ENCODE measurements at places on chromosomes 5 and 9.

DNA sequence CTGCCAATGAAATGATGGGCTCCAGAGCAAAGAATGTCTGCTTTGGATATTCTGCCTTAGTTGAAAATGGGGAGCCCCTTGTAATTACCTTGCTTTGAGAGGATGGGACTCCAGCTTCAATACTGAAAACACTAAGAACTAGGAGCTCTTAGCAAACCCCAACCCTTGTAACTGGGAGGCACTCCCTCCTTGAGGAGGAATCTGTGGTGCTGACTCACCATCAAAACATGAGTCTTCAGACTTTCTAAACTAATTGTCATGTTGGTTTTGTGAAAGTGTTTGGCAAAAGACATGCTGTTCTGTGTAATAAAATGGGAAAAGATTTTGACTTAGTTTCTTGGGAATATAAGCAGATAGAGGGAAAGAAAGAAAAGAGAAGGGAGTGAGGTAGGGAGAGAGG is 91.9 kb upstream of the PTPRD start:
- no peak for DNase-seq

DNA sequence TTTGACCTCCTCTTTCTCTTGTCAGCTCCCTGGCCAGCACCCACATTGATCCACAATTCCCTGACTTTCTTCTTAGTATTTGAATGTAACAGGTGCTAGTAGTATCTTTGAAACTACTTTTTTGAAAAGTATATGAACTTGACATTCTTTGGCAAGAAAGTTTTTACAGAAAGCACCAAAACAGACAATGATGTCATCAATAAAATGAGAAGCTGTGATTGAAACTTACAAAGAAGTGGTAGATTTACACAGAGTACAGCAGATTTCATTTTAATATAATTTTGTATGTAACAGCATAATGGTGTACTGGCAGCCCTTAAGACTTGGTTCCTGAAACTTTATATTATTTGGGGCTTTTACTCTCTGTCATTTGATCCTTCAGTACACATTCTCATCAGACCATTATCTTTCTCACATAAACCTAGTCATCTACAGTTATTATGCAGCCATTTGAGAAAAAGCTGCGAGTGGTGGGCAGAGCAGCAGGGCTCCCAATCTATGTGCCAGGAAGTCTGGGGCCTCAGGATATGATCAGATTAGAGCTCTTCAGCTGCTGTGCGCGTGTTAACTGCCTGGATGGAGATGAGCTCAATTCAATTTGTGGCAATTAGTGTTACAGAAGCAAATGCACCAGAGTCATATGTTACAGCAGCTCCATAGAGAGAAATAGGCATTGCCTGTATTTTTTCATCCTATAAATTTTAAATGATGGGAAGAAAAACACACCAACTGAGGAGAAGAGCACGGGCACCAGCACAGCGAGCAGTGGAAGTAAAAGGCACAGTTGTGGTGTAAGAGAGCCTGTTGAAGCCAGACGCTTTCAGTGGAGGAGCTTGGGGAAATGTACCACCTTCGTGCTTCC is 126.1 kb downstream of the STARD4 start:
- peak; percentile 83 for DNase-seq

GRCh38 chr9:127333221-127334064 is 63.5 kb upstream of the SLC2A8 start:
- DNase-seq, result no peak

DNA sequence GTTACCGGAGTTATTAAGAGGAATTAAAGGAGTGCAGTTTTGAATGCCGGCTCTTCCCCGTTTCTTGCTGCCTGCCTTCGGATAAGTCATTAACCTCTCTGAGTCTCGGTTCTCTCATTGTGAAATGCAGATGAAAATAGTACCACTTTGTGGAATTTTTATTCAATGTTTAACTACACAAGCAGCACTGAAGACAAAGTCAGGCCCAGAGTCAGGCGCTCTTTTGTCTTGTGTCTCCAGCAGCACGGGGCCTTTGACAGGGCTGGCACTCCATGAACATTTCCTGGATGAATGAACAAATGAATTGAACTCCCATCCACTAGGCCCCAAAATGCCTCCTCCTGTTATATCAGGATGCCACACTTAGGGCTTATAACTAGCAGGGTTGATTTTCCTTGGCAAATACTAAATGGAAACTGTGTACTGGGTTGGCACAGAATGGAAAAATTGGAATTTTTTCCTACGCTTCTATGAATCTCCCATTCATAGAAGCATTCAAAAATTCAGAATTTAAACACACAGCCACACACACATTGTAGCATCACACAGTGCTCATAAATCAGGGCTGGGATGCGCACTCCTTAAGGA is 332.8 kb downstream of the MLLT3 start:
- no peak for DNase-seq

DNA sequence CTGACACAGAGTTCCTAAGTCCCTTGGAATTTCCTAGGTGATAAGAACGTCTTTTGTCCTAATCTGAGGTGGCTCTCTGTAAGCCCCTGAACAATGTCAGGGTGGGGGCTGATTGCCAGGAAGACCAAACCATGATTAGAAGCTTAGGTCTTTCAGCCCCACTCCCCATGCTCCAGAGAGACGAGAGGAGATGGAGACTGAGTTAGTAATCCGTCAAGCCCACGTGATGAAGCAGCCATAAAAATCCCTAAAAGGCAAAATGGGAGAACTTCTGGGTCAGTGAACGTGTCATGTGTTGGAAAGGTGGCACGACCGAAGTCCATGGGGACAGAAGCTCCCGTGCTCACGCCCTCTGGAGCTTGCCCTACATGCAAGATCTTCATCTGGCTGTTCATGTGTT is 85.6 kb downstream of the RAD23B start:
- no peak for DNase-seq

GRCh38 chr5:177546258-177546741 is 8.1 kb downstream of the FAM193B start:
- DNase-seq, result no peak

DNA sequence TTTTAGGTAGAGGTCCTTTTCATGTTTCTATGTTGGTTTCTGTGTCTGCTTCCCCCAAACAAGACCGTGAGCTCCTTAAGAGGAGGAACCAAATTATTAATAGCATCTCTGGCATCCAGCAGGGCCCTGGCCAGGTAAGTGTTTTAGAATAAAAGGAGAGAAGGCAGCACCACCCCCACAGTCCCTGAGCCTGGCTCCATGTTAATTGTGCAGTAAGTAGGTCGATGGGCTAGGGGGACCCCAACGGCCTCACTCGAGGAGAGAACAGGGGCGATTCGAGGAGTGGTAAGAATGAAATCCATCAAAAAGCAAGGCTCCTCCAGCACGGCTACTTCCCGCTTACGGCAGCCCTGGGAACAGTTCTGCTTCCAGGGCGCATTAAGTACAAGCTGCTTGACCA is 67.0 kb downstream of the GABBR2 start:
- no peak for DNase-seq

All from NCI-H1436 (cell line).